ENCODE measurements at places on chromosomes 7 and 10. TPM values are rescaled to one million over a fixed set of nuclear protein-coding genes. Genes with fewer than 3 reads are reported as not detected.

Gene FAM24B
- 14.8 TPM for total RNA-seq

Gene KLF14
- total RNA-seq, result not detected

Gene CDH23
- 13.3 TPM for total RNA-seq

Gene PAPSS2
- 71.8 TPM for total RNA-seq

Gene CADPS2
- 11.9 TPM for total RNA-seq

Gene FAM241B
- 13.0 TPM for total RNA-seq

Gene PNLIPRP3
- not detected for total RNA-seq

Gene CYP2E1
- 3.0 TPM for total RNA-seq

Gene SDK1
- not detected for total RNA-seq

Gene NUTM2D
- 1.1 TPM for total RNA-seq

Gene CALML3
- total RNA-seq, result not detected

Gene AMZ1
- total RNA-seq, result not detected

Gene LLCFC1
- not detected for total RNA-seq

Gene STEAP2
- total RNA-seq, result 10.4 TPM

Gene MKI67
- total RNA-seq, result 114 TPM

Gene DBNL
- 70.7 TPM for total RNA-seq

Gene NUTM2B
- 1.3 TPM for total RNA-seq

Gene CYP2C19
- total RNA-seq, result not detected

Gene ADARB2
- total RNA-seq, result not detected

Gene CAMK2B
- 0.15 TPM for total RNA-seq

Gene NANOS1
- 7.2 TPM for total RNA-seq

Gene KIAA1549
- 20.2 TPM for total RNA-seq

Gene HOXA10
- not detected for total RNA-seq

Gene CEP55
- 29.6 TPM for total RNA-seq

Gene AGMO
- total RNA-seq, result not detected

Gene OR2A42
- total RNA-seq, result not detected

Data from PC-9 (cell line).